ENCODE measurements at places on chromosomes 5 and 9.
A peak's percentile ranks its signal among the peaks of the same experiment; 100 is the strongest.

GRCh38 chr9:68429631-68430030 lies 73.2 kb downstream of the PGM5 start:
- DNase-seq: no peak

GRCh38 chr9:113579283-113580040 lies 115.9 kb downstream of the RGS3 start:
- DNase-seq: peak; percentile 21

DNA sequence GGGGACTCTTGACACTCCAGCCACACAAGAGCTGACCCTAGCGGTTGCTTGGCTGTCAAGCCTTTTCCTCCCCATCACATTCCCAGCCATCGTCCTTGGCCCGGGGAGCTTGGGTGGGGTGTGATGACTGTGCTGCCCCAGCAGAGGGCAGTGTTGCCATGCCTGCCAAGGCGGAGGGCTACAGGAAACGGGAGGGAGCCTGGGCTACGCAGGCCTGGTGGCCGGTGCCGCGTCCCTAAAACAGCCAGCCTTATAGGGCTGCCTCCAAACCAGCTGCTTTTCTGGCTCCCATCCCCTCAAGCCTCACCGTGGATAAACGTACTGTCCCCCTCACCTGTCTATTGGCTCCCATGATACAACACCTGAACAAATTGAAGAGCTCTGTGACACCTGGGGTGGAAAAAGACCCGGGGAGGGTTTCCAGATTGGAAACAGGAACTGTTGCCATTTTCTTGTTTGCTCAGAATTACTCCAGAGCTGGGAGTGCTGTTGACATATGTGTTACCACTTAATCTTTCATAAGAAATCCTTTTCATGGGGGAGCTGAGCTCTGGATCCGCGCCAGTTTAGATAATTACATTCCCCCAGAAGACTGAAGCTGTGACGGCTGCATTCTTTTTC lies 72.8 kb upstream of the ASTN2 start:
- DNase-seq: peak; percentile 27

DNA sequence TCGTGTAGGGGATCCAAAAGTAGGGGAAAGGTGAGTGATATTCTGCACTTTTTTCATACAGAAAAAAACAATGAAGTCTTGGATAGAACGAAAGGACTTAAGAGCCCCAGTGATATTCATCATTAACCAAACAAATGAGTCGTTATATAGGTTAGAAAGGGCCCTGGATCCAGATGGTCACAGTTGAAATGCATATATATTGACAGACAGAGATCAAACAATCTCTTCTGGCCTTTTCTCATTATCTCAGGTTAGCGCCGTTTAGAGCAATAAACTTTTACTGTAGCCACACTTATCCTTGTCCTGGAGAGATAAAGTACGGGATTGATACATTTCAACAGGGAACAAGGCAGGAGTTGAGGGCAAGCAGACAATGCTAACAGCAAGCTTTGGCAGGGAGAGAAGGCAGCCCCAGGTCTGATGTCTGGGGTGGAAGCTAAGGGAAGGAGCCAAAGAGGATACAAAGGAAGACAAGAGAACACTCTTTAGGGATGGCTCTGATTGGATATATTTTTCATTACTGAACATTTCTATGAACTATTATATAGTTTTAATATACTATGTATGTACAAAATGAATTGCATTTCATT lies 77.0 kb downstream of the LIFR start:
- no peak for DNase-seq

- no peak for DNase-seq
Observed at GRCh38 chr5:72478276-72478675, 28.9 kb downstream of the ZNF366 start.

- DNase-seq: no peak
Observed at GRCh38 chr9:134283111-134283515, 43.1 kb upstream of the RXRA start.

DNA sequence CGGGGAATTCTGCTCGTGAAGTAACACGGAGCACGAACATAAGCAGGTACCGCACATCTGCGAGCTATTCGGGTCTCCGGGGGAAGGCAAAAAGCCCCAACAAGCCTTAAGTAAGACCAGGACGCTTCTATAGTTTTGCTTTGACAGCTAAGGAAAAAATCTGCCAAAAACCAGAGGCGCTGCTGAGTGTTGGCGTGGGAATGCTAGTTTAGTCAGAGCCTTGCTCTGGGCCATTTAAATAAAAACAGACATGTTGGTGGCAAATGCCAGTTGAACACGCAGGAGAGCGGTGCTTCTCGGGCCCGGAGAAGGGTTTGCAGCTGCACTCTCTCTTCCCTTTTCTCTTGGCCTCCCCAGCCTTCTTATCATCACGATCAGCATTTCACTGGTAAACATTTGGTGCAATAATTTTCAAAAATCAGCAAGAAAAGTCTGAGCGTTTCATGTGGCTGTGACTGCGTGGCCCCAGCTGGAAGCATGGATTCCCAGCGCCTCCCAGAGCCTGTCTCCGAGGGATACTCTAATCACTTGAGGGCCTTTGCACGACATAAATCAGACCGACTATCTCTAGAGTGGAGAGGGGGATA lies 6.4 kb upstream of the NOTCH1 start:
- no peak for DNase-seq

DNA sequence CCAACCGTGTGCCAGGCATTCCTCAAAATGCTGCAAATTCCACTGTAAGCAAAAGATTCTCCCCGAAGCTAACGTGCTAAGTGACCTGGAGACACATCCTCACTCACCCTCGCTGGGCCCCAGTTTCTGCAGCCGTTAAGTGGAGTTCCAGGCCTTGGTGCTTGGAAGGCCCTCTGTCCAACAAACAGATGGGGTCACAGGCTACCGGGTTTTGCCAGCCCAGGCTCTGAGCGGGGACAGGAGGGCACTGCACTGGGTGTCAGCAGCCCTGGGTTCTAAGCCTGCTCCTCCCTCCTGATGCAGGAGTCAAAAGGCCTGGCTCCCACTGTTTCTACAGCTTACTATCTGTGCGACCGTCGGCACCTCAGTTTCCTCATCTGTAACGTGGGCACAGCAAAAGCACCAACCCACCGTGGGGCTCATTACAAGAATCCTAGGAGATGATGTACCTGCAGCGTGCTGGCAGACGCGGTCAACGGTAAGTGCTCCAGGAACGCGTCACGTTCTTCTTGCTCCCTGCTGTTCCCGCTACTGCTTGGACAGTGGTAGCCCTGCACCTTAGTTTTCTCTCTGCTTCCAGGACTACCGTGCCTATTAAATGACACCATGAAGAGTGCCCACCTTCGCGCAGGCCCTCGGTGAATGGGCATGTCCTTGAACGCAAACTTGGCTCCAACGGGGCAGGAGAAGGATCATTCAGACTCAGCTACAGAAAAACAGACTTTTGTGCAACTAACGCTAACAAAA lies 84.8 kb downstream of the ADAMTS2 start:
- no peak for DNase-seq

- DNase-seq: no peak
Observed at GRCh38 chr9:90142580-90142979, 500.0 kb downstream of the DIRAS2 start.

GRCh38 chr5:125604104-125604503 lies 819.1 kb upstream of the GRAMD2B start:
- no peak for DNase-seq

DNA sequence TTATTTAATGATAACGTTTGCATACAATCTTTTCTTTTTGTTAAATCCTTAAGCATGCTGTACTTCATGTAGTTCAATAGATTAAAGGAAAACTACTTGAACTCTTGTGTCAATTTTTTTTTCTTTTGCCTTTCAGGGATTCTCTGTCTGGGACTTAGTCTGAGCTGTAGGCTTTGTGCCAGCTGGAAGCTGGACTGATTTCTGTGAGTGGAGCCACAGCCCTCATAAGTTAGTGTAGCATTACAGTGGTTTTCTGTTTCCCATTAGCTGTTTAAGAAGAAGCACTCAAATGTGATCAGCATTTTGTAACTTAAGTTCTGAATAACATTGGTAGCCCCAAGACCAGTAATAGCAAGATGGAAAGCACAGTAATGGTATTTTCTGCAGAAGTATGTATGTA lies 330.6 kb upstream of the MEF2C start:
- no peak for DNase-seq

- peak; percentile 53 for DNase-seq
Observed at GRCh38 chr9:35690614-35691333, 1.0 kb upstream of the TPM2 start.
